ENCODE measurements at places on chromosomes 5 and 9.

DNA sequence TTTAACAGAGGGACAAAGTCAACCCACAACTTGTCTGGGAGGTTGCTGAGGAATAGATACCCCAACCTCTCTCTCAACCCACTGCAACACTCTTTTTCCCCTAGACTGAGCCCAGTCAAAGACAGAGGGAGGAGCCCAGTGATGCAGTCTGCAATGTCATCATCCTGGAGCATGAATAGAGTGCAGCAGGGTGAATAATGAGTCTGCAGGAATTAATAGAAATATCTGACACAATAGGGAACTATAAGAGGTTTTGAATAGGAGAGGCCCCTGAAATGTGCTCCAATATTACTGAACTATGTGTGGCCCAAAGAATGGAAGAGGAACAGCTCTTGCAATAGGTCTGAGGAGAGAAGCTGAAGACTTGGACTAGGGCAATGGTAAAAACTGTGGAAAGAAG, 59.1 kb downstream of the PDCD1LG2 start:
- DNase-seq, result no peak

GRCh38 chr5:79686799-79687198, 2.8 kb upstream of the CMYA5 start:
- DNase-seq, result no peak

DNA sequence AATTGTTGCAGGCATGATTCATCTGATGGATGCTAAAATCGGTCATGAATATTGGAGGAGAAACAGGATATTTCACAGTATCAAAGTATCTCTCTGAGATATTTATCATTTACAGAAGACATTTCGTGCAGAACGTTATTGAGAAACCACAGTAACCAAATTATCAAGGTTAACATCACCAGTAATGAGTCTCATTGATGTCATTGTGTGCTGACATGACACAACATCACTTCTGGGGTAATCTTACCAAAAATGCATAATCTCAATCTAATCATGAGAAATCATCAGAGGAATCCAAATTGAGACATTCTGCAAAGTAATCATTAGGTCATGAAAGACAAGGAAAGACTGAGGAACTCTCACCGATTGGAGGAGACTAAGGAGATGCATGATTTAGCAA, 42.7 kb downstream of the C5orf22 start:
- no peak for DNase-seq

DNA sequence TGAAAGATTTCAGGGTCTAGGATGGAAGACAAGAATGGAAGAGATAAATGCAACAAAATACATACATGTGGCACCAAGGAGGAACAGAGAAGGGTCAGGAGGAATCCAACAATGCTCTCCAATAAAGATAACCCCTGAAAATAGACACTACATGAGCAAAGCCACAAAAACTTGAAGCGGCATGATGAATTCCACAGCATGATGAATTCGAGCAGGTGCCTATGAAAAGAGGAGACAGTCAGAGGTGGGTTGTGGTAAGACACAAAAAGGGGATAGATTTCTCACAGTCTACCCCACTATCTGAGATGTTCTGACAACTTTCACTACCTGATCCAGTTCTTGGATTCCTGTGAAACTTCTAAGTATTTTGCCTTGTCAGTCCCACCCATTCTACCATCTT, 81.5 kb upstream of the PAPPA start:
- DNase-seq, result no peak
